ENCODE measurements at places on chromosomes 7 and 10.
A peak's percentile ranks its signal among the peaks of the same experiment; 100 is the strongest.

DNA sequence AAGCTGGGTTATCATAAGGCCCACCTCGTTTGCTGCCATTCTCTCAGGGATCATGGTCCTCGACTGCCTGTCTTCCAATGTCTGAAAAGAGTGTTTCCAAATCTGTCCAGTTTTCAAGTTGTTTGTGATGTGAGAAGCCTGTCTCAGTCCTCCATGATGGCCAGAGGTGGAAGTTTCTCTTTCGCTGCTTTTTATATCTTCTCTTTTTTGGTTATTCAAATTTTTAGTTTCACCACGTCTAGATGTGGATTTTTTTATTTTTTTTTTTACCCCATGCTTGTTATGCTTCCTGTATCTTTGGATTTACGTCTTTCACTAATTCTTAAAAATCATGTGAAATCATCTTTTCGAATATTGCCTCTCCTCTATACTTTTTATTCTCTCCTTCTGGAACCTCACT, 6.1 kb upstream of the RBM33 start:
- no peak for DNase-seq

- no peak for DNase-seq
These were observed 516.4 kb upstream of the ZMIZ1 start for GRCh38 chr10:78552261-78552811.

GRCh38 chr10:113480851-113481502, 71.9 kb upstream of the HABP2 start:
- peak; percentile 44 for DNase-seq

- peak; percentile 73 for DNase-seq
These were observed 1.5 kb upstream of the LAMB1 start for GRCh38 chr7:108004220-108005142.

DNA sequence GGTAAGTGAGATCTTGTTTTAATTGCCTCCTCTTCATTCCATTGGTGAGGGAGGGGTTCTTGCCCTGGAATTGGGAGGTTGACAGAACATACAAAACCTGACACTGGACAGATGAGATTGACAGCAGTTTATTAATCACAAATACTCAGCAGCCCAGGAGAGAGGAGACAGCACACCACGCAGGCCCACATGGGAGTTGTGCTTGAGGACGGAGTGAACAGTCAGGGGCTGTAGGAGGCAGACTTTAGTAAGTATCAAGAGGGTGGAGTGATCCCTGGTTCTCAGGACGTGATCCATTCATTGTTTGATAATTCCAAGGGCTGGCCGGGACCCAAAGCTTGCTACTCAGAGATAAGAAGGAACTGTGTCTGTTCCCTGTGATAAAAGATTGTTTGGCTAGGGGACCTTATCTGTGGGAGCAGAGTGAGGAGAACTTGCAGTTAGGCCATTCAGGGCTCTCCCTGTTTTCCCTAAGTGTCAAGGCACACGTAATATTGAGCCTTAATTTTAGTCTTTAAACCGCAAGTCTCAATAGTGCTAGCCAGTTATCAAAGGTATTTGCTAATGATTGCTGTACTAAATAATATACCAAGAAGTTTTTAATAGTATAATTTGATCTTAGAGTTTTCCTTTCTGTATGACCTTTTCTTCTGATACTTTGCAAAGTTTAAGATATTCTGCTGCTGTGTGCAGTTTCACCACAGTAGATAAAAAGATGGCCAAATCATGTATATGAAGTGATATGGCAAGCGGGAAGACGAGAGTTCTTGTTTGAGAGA, 14.5 kb downstream of the CAPZA2 start:
- DNase-seq, result no peak

GRCh38 chr10:127492607-127493250, 56.4 kb upstream of the NPS start:
- DNase-seq, result peak; percentile 18

GRCh38 chr7:8982338-8982992, 549.1 kb downstream of the NXPH1 start:
- no peak for DNase-seq

DNA sequence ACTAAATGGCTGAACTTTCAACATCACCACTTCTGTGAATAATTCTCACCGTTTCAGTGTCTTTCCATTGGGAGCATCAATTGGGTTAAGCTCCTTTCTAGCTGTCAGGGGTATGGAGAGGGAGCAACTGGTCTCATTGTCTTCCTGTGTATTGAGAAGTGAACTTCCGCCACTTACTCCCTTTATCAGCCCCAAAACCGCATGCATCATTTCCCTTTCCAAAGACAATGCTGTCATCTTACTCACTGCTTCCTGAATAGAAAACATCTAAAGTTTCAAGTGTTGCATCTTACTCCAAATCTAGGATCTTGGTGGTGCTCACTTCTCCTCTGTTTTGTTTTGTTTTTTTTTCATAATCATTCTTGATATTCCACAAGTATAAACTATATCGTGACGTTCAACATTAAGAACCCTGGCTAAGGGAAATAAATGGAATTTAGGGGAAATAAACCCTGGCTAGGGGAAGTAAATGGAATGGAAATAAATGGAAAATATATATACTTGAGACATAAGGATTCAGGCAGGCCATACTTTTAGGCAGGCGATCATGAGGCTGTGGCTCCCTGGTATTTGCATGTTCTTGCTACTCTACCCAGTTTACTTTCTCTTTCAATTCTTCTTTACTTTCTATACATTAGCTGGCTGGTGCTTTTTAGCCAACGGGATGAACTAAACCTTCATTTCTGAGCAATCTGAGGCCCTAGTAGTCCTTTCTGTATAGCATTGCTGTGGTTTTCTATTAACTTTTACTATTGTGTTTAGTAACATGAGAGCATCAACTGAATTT, 371.9 kb downstream of the BMPER start:
- no peak for DNase-seq

- no peak for DNase-seq
These were observed 94.9 kb upstream of the IKZF1 start for GRCh38 chr7:50209461-50210135.

GRCh38 chr10:26391701-26392695, 46.1 kb upstream of the APBB1IP start:
- no peak for DNase-seq

GRCh38 chr10:124505279-124505678, 43.7 kb downstream of the LHPP start:
- DNase-seq, result no peak

DNA sequence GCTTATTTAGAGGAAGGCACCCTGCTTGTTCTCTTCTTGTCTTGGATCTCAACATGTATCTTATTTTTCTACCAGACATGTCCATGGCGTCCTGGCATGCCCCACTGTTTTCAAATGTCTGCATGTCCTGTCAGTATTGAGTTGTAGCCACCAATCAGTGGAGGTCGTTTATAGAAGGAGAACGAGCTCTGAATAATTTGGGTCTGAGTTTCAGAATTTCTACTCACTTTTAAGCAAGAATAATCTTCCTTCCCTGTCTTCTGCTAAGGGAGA, 2.9 kb upstream of the HOXA13 start:
- no peak for DNase-seq

- DNase-seq, result no peak
These were observed 281.7 kb downstream of the FRMD4A start for GRCh38 chr10:14048930-14049613.

- no peak for DNase-seq
These were observed 97.5 kb downstream of the ZNF365 start for GRCh38 chr10:62471711-62472110.

GRCh38 chr10:3813986-3814837, 29.2 kb upstream of the KLF6 start:
- DNase-seq, result no peak

Measured in HuH-7 (cell line).